ENCODE measurements at places on chromosomes 6 and 20. TPM values are rescaled to one million over a fixed set of nuclear protein-coding genes. Genes with fewer than 3 reads are reported as not detected.

GRCh38 chr6:1062786-1063545 lies 248.9 kb upstream of the FOXQ1 start:
- no peaks in the 10 kb centered on the region for H3K36me3 ChIP-seq
- no peak for DNase-seq
- no peaks in the 10 kb centered on the region for H3K4me1 ChIP-seq
- no peaks in the 10 kb centered on the region for H3K27me3 ChIP-seq

- no peak for DNase-seq
- H3K27ac ChIP-seq = no peak overlapping the region
- no peaks in the 10 kb centered on the region for H3K27me3 ChIP-seq
- H3K36me3 ChIP-seq = no peaks in the 10 kb centered on the region
Measured at GRCh38 chr6:10393544-10394225, 21.2 kb downstream of the TFAP2A start.

DNA sequence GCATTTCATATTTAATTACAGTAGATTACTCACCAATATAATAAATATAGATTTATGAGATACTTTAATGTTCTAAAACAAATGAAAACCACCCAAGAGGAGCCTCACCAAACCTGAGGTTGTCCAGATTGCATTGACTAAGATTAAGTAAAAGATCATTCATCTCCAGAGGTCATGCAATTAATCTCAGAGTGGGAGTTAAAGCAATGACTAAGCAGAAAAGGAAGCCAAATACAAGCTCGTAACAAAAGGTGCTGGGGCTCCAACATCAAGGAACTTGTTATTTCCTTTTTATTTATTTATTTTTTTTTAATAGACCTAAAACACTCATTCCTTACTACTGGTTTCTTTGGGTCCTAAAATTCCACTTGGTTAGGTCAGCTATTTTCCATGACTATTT lies 57.7 kb downstream of the RSPO3 start:
- H3K27ac ChIP-seq = no peak overlapping the region
- H3K4me1 ChIP-seq = no peaks in the 10 kb centered on the region
- H3K36me3 ChIP-seq = no peaks in the 10 kb centered on the region
- DNase-seq = no peak
- no peaks in the 10 kb centered on the region for H3K27me3 ChIP-seq

DNA sequence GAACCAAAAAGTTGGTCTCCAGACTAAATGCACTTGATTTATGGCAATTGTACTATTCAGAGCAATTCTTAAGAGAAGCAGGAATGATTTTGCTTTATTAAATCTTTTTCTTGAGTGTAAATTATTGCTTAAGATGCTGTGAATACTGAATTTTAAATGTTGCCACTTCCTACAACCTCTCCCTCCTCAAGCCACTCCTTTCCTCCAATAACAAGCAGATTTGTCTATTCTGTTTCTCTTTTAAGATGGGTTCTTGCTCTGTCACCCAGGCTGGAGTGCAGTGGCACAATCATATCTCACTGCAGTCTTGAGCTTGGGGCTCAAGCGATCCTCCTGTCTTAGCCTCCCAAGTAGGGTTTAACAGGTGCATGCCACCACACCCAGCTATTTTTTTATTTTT lies 65.3 kb downstream of the SESN1 start:
- no peak overlapping the region for H3K27ac ChIP-seq
- H3K27me3 ChIP-seq = no peaks in the 10 kb centered on the region

DNA sequence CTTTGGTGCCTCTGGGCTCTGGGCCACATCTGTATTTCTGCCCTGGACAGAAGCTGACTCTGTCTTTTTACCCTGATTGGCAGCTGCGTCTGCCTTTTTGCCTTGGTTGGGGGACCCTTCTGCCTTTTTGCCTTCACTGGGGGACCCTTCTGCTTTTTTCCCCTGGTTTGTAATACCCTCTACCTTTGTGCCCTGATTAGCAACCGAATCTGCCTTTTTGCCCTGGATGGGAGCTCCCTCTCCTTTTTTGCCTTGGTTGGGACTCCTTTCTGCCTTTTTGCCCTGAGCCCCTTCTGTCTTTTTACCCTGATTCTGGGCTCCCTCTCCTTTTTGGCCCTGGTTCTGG lies 23.4 kb downstream of the RRBP1 start:
- peaks cover 10% of the 10 kb centered on the region for H3K4me1 ChIP-seq
- no peak overlapping the region for H3K4me3 ChIP-seq
- H3K27me3 ChIP-seq = no peaks in the 10 kb centered on the region
- H3K36me3 ChIP-seq = peaks cover 2% of the 10 kb centered on the region
- no peak overlapping the region for H3K27ac ChIP-seq

UBE2C gene
- 1.9 TPM for total RNA-seq

- no peaks in the 10 kb centered on the region for H3K36me3 ChIP-seq
- no peak for DNase-seq
- no peak overlapping the region for H3K4me3 ChIP-seq
- H3K4me1 ChIP-seq = no peaks in the 10 kb centered on the region
- H3K27ac ChIP-seq = no peak overlapping the region
Measured at GRCh38 chr6:34555007-34555322, 1.2 kb downstream of the SPDEF start.

LINC00237 gene
- total RNA-seq = not detected

DNA sequence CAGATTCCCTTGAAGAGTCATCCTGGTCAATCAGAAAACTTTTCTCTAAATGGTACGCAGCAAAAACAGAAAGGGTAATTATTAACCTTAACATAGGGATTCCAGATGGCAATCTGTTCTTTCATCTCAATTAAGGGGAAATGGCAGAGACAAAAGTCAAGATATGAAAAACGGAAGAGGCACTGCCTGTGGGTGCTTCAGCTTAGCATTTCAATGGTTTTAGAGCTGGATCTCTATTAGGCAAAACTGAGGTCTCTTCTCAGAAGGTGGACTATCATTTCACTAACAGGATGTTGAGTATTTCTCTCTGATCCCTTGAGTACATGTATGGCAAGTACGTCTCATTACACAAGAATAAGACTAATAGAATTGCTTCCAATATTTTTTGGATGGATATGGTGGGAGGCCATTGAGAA lies 296.9 kb downstream of the HIVEP2 start:
- no peak overlapping the region for H3K27ac ChIP-seq
- no peaks in the 10 kb centered on the region for H3K36me3 ChIP-seq
- DNase-seq = no peak
- H3K4me1 ChIP-seq = no peaks in the 10 kb centered on the region
- H3K27me3 ChIP-seq = no peaks in the 10 kb centered on the region
- no peak overlapping the region for H3K4me3 ChIP-seq

WTAP gene
- total RNA-seq = 91.7 TPM

DNA sequence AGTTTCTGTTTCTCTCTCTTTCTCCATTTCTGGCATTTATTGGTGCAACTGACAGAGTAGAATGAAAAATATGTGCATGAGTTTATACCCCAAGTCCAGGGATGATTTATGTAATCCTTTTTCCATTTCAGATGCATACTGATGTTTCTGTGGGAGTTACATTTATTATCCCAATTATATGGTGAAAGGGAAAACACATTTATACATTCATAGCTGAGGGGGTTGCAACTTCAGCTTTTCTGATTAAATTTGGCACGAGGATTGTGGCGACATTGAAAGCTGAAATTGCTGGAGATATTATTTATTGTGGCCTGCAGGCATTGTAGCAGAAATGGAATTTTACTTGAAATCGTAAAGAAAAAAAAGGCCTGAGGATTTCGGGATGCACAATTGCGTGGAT lies 31.5 kb upstream of the FNDC1 start:
- no peak for DNase-seq
- no peaks in the 10 kb centered on the region for H3K27me3 ChIP-seq
- H3K4me3 ChIP-seq = no peak overlapping the region
- H3K27ac ChIP-seq = no peak overlapping the region
- no peaks in the 10 kb centered on the region for H3K36me3 ChIP-seq

GRCh38 chr6:137157601-137158000 lies 15.8 kb downstream of the IL22RA2 start:
- no peaks in the 10 kb centered on the region for H3K27me3 ChIP-seq
- H3K27ac ChIP-seq = no peak overlapping the region
- no peaks in the 10 kb centered on the region for H3K4me1 ChIP-seq

WFDC5 gene
- total RNA-seq = not detected

DNA sequence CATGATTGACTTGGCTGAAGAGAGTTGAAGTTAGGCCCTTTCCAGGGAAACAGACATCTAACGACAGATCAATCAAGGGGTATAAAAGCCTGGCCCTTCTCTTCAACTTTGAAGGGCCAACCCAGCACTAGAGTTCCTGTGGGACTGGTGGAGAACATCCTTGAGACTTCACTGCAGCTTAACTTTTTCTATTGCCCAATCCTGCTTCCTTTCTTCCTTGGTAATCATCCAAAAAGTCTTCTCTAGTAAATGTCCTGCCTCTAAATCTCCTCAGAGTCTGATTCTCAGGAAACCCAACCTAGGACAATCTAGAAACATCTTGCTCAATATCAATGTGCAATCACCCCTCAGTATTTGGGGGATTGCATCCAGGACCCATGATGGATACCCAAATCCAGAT lies 1.9 kb downstream of the MKKS start:
- no peak overlapping the region for H3K27ac ChIP-seq
- no peak for DNase-seq
- no peaks in the 10 kb centered on the region for H3K27me3 ChIP-seq

CST5 gene
- not detected for total RNA-seq

SSTR4 gene
- total RNA-seq = not detected

FILIP1 gene
- 34.4 TPM for total RNA-seq

TUBB2B gene
- total RNA-seq = 5.6 TPM

GRCh38 chr20:40499391-40499790 lies 189.6 kb downstream of the MAFB start:
- no peak overlapping the region for H3K27ac ChIP-seq
- no peaks in the 10 kb centered on the region for H3K4me1 ChIP-seq
- no peaks in the 10 kb centered on the region for H3K27me3 ChIP-seq
- H3K36me3 ChIP-seq = no peaks in the 10 kb centered on the region
- H3K4me3 ChIP-seq = no peak overlapping the region

Measured in aorta (tissue), 5 donors.